ENCODE measurements at places on chromosomes 7 and 10.

DNA sequence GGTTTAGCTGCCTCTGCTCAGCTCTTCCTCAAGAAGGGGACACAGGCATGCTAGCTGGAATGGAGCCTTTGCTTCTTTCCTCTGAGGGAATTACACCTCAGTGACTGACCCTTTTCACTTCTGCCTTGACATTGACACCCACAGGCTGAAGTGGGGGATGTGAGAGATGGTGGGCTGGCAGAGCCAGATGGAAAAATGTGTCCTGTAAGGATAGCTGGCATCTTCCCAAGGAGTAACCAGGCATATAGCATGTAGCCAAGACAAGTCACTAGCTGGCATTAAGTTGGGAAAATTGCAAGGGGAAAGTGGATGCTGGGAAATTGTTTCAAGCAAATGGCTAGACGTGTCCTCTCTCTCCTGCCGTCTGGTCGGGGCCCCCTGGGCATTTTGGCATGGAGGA is 19.9 kb downstream of the STMP1 start:
- peak; percentile 54 for DNase-seq

GRCh38 chr10:43273997-43274396 is 7.1 kb upstream of the RASGEF1A start:
- DNase-seq, result no peak

GRCh38 chr7:6621195-6622133 is 6.1 kb downstream of the ZNF853 start:
- DNase-seq, result no peak

DNA sequence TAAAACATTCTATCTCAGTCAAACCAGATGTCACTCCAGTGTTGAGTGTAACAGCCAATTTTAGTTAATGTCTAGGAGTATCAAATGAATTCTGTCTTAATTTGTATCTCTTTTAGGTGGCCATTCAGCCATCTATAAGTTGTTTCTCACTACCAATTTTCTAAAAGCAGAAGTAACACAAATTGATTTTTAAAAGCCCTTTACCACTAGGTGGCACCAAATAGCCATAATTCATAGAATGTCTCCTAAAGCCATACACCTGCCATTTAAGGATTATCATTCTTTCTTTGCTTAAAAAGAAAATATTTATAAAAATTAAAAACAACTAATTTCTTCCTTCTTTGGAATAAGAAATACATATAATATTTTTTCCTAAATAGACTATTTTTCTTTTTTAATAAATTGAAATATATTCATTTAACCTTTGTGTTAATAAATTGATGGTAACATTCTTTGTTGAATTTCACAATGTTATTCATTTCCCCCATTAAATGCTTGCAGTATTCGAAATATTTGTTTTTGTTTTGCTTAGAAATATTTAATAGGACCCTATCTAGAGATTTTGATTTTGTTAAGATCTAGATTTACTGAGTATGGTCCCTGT is 107.8 kb upstream of the PPP1R3A start:
- DNase-seq, result peak; percentile 82

GRCh38 chr7:102451371-102452054 is 13.2 kb downstream of the ALKBH4 start:
- peak; percentile 63 for DNase-seq

DNA sequence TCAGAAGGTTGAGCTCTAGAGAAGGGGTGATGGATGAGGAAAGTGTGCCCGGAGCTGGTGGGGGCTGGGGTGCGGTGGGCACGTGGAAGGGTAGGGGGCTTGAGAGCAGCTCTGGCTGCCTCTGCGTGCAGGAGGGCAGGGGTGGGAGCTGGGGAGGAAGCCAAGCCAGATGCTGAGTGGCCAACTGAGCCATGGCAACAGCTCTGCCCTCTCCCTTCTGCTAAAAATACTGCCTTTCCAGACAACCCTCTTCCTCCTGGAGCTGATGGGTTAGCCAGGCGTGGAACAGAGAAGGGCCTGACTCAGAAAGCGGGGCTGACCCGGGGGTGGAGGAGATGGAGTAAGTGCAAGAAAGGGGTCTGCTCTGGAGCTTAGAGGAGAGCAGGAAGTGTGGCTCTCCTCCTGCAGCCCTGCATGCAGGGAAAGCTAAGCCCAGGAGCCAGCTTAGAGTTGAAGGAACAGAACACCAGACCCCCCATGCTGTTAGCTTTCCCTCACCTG is 114.6 kb upstream of the AGK start:
- peak; percentile 37 for DNase-seq

DNA sequence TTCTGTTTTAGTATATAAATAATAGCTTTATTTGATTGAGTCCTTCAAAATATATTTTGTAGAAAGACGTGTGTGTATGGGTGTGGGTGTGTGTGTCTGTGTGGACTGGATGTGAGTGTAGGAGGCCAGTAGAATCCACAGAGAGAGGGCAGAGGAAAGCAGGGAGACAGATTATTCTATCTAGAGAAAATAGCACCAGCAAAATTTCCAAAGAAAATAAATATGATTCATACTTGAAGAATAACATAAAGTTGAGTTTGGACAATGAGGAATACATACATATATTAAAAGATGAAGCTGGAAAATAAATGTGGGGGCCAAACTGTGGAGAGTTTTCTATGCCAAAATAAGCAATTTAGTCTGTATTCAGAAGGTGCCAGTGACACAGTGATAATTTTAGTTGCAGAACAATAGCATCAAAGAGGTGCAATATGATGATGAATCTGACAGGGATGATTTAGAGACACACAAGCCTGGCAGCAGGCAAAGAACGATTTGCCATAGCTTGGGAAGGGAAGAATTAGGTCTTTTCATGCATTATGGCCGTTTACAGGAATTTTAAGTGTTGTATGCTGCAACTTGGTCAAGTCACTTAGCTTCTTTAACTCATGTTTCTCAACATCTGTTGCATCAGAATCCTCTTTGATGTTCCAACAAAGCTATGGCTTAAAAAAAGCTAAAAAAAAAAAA is 121.3 kb downstream of the SEMA3A start:
- DNase-seq, result no peak

GRCh38 chr10:31374146-31374696 is 55.2 kb downstream of the ZEB1 start:
- peak; percentile 8 for DNase-seq

- no peak for DNase-seq
Observed at GRCh38 chr10:101663097-101663496, 31.9 kb downstream of the FBXW4 start.

DNA sequence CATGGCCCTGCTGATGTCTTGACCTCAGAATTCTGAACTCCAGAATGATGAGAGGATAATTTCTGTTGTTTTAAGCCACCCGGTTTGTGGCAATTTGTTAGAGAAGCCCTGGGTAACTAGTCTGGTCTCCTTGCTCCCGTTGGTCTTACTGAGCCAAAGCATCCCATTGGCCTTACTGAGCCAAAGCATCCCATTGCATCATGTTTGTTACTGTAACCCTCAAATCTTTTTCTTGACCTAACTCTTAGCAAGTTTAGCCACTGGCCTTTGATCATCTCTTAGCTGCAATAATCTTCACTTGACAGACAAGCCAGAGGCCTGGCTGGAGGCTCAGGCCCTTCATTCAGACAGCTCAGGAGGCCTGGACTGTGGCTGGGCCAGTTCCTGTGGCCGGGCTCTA is 21.8 kb downstream of the TBXAS1 start:
- DNase-seq, result no peak

DNA sequence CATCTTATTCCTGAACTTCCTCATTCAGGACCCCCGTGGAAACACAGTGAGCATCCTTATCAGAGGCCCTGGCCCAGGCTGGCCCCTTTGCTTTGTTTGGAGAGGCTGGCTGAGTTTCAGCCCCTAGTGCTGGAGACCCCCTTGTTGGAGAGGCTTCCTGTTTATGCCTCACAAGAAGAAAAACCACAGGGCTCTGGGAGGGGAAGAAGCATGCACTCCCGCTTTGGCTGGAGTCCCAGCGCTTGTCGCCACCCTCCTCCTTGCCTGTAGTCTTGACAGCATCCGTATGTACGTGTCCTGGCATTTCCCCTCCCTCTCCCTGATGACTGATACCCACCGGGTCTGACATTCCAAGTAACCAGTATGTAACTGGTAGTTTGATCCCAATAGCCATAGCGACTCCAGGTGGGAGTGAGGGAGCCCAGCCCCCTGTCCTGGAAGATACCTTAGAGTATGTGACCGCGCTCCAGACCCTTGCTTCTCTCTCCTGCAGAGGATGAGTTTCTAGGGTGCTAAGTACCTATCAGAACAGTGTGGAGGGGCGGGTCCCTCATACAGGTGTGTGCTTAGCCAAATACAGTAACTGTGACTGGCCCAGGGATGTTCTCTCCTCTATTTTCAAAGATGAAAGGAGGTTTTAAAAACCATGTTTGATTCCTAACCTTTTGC is 6.9 kb upstream of the ATP6V0E2 start:
- DNase-seq, result no peak

DNA sequence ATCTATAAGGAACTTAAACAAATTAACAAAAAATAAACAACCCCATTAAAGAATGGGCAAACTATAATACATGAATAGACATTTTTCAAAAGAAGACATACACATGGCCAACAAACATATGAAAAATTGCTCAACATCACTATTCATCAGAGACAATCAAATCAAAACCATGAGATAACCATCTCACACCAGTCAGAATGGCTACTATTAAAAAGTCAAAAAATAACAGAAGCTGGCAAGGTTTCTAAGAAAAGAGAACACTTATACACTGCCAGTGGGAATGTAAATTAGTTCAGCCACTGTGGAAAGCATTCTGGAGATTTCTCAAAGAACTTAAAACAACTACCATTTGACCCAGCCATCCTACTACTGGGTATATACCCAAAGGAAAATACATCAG is 280.5 kb downstream of the THSD7A start:
- no peak for DNase-seq

DNA sequence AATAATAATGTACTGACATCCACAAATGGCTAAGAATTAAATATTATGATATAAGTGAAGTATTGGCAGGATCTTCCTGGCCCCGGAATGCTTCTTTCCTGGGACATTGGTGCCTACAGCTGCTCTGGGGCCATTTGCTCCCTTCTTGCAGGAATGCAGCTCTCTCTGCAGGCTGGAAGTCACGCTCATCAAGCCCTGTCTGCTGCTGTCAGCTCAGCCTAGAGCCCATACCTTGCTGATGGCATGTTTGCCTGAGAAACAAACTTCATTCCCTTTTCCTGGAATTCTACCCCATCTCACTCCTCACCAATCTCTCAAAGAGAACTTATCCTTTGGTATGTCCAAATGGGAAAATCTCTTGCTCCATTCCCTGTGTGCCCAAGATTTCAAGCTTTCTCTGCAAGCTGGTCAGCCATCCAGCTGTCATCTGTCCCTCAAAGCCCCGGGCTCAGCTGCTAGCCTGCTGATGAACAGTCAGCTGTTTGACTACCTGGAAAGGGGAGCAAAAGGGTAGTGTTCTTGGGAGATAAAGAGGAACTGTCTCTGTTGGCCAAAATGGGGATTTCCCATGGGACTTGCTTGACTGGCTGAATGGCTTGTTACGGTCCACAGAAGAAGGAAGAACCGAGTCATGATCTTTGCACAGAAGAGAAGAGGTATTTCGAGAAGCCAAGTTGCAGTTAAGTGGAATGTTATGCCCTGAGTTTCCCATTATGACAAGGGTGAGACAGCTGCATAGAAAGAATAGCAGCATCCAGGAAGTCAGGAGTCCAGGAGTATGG is 12.0 kb upstream of the RASSF4 start:
- DNase-seq, result no peak
